Panc1 (cell line): ENCODE measurements at places on chromosomes 11 and 22. TPM values are rescaled to one million over a fixed set of nuclear protein-coding genes. Genes with fewer than 3 reads are reported as not detected.

GRCh38 chr11:85795712-85796487, 15.0 kb downstream of the SYTL2 start:
- no peak for DNase-seq

- DNase-seq = no peak
Measured at GRCh38 chr11:128757235-128757711, 63.4 kb downstream of the FLI1 start.

GRCh38 chr11:66340596-66341501, 4.1 kb downstream of the BRMS1 start:
- no peak for DNase-seq

- DNase-seq = no peak
Measured at GRCh38 chr11:7321473-7322450, 70.1 kb downstream of the SYT9 start.

SUSD2 gene
- 10.6 TPM for total RNA-seq

CASP5 gene
- not detected for total RNA-seq

DNA sequence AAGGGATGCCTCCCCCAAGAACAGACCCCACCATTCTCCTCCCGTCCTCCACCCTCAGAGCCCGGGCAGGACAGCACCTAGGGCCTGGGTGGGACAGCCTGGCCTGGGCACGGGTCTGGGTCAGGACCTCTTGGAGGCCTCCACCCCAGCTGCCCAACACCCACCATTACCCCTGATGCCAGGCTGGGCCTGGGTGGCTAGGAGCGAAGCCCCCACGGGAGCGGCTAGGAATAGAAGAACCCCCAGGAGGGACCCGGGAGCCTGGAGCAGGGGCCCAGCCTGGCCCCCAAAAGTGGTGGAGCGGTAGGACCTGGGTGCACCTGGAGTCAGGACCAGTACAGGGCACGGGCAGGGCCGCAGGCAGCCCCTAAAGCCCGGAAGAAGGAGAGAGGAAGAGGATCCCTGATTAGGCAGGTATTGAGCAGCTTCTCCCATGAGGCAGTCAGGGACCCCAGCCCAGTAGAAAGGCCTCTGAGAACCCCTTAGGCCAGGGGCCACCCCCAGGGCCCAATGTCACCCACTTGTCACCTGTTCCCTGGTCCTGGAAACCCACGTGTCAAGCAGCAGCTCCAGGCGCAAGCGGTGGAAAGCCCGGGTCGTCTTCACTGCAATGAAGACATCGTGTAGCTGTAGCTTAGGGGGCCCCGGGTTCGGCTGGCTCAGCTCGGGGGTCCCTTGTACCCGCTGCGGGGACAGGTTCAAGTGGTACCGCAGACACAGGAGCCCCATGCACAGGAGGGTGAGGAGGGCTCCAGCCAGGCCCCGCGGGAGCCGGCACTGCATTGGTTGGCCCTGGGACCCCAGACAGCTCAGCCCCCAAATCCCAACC, 575 bp downstream of the MFNG start:
- no peak for DNase-seq

DNA sequence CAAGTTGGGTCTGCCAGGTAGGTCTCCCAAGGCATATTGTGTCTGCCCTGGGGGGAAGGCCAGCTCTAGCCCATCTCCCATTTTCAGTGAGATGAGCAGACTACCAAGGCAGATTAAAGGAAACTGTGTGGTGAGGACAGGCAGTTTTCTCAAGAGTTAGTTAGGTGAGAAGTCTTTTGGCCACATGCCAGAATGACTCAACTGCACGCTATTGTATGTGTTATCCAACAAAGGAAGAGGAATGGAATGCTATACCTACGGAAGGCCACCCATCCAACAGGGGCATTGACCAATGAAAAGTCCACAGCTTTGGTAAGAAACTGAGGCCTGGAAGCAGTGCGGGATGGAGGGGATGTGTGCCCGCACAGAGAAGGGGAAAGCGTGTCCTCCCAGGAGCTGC, 941.7 kb downstream of the NTM start:
- DNase-seq = no peak

- DNase-seq = no peak
Measured at GRCh38 chr11:76790251-76790650, 7.1 kb downstream of the TSKU start.

GRCh38 chr22:27153386-27153785, 496.0 kb downstream of the MIAT start:
- no peak for DNase-seq

DNA sequence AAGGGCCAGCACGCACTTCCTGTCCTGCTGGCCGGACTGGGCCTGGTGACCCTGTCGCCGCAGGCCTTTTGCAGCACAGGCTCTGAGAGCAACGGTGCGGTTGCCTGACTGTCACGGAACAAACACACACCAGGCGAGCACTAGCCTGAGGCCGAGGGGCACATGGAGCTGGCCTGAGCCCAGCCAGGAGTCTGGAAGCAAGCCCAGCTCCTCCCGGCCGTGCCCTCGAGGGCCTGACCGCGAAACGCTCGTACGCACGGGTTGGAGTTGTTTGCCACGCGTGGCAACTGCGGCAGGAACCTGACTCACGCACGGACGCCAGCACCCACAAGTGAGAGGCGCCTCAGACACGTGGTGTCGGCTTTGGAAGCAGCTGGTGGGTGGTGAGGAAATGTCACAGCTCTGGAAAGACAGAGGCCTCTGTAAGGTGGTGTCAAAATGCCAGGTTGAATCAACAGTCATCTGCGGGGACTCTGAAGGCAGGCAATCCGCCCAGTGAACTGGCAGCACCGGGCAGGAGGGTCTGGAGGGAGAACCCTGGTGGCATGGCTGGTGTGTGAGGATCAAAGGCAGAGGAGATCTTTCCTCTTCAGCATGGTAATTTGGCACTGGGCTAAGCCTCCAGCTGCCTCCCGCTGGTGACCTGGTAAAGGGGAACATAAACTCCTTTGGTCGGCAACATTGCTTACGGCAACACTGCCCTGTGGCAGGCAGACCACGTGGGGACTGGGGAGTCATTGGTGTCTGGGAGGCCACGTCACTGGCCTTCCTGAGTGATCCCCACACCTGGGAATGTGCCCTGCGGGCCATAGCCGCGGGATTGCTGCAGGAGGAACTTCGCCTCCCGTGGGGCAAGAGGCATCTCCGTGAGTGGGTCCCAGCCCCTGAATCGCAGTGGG, 15.3 kb upstream of the IL17REL start:
- DNase-seq = no peak

DNA sequence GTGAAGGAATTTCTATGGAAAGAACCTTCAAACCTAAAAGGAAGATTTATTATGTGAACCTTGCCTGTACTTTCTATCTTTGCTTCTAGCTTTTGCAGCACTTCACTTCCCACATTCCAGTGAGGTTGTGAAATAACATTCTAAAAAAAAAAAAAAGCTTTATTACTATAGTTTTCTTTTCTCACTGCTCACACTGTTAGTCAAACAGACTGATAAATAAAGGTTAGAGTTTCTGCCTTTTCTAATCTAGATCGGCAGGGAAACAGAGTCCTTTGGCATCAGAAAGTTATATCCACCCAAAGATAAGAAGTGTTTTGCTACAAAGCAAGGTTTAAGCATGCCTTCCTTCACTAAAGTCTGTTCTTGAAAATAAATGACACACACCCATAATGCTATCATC, 2.8 kb downstream of the AAMDC start:
- no peak for DNase-seq

LGR4 gene
- total RNA-seq = 61.8 TPM

DNA sequence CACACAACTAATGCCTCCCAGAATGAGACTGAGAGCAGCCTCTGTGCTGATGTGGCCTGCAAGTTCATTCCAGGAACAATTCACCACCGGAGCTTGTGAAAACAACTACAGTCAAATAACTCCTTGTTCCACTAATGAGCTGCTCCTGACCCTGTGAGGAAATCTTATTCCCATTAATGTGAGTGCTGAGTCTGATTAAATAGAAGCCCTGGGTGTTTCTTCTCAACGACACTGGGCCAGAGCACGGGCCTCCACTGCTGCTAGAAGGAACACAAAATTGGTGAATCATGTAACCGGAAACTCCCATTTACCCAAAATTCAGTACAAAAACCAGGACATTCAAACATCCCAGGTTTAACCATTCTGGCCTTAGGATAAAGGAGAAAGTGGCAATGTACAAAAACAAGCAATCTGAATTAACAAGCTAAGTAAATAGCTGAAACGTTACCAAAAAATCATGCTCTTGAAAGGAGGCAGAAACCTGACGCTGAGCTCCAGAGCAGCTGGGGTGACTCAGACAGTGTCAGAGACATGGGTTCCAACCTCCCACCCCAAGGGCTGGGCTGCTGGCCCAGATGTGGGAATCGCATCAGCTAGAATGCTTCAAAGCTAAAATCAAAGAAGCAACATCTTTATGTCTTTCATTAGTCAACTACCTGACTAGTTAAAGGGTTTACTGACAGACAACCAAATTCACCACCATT, 26.7 kb downstream of the SERGEF start:
- DNase-seq = no peak

- DNase-seq = no peak
Measured at GRCh38 chr22:46096706-46097230, 53.6 kb upstream of the PPARA start.

GRCh38 chr11:74341921-74342320, 30.5 kb upstream of the P4HA3 start:
- no peak for DNase-seq

CHST1 gene
- total RNA-seq = not detected

GRCh38 chr11:16028419-16028818, 327.9 kb downstream of the SOX6 start:
- DNase-seq = no peak

GRCh38 chr11:5137014-5137413, 1.1 kb downstream of the OR52A5 start:
- no peak for DNase-seq

RASSF10 gene
- not detected for total RNA-seq

CAVIN3 gene
- total RNA-seq = 31.1 TPM

CACNA1I gene
- total RNA-seq = 0.23 TPM

GRCh38 chr11:34176751-34177209, 71.4 kb downstream of the NAT10 start:
- no peak for DNase-seq

- no peak for DNase-seq
Measured at GRCh38 chr22:27601195-27601594, 200.4 kb downstream of the MN1 start.

GRCh38 chr22:30267382-30268302, 991 bp upstream of the OSM start:
- no peak for DNase-seq

CCDC81 gene
- total RNA-seq = 0.49 TPM

- DNase-seq = no peak
Measured at GRCh38 chr22:21761086-21761485, 25.5 kb upstream of the YPEL1 start.

GRCh38 chr11:20017320-20017719, 143.0 kb downstream of the DBX1 start:
- no peak for DNase-seq

DNA sequence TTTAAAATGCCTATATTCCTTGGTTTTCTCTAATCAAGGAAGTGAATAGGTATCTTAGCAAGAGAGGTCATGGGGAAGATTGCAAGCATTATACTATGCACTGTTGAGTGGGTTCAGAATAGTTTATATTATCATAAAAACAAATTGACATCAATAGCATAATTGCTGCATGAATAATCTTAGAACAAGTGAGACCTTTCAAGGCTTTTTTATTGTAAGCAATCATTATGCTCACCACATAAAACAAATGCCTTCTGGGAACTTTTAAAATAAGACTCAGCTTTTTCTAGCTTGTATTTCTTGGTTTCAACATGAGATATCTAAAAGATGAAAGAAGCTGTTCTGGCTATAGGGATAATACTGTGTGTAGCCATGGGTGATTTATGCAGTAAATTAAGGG, 135.6 kb upstream of the ZC3H12C start:
- no peak for DNase-seq

DNA sequence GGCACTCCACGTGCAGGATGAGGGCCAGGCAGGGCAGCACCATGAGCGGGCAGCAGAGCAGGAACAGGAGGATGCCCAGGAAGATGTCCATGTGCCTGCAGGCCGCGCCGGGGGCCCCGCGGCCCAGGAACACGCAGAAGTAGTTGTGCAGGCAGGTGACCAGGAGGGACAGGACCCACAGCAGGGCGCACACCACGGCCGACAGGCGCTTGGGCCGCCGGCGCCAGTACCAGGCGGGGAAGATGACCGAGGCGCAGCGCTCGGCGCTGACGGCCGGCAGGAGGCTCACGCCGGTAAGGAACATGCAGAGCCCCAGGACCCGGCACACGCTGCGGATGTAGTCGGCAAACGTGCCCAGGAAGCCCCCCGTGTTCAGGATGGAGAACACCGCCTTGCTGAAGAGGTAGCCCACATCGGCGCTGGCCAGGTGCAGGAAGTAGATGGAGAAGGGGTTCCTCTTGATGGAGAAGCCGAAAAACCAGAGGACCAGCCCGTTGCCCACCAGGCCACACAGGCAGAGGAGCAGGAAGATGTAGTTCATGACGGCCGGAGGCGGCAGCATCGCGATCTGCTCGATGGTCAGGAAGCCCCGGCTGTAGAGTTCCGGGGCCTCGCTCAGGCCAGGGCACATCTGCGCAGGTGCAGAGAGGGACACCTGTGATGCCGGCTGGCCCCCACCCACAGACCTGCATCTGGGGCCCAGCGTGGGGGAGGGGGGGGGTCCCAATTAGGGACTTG, 7.2 kb downstream of the MRGPRF start:
- DNase-seq = no peak

PARVB gene
- 28.1 TPM for total RNA-seq

EMID1 gene
- 1.1 TPM for total RNA-seq

DNA sequence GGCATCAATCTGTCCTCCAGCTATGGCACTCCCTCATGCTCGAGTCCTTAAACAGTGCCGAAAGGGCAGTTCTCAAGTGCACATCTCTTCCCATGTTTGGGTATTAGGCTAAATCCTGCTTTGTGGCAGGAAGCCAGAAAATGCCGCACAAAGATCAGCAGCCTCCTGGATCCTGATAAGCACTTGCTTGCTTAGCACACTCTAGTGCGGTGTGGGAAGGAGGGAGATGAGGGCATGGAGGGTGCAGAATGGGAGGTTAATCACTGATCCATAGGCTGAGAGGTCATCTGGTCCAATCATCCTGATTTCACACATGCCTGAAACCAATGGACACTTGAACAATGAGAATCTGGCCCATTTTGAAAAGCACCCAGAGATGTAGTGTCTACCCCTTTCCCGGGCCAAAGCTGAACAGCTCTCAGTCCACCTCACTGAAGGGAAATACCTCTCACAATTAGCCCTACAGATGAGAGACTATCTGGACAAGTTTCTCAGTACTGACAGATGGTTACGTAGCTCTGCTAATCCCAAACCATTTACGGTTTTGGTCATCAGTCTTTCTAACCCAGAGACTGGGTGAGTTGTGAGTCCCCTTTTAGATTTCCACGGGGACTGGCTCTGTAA, 29.8 kb upstream of the CHRM4 start:
- DNase-seq = no peak

DNA sequence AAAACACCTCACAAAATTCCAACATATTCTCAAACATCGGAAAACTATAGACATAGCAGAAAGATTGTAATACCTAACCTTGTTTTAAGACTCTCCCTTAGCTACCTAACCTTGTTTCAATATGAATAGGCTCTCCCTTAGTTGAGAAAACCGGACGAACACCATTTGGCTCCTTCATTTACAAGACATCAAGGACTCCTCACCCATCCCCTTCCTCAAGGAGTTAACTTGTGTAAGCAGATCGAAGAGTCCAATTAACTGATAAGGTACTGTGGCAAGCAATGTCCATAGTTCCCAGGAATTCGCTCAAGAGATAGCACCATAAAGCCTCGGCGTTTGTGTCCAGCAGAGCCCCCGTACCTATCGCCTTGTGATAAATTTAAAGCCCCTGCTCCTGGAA, 4.6 kb upstream of the ACRV1 start:
- DNase-seq = no peak

- no peak for DNase-seq
Measured at GRCh38 chr11:33884601-33885000, 7.3 kb downstream of the LMO2 start.

HDAC10 gene
- 71.3 TPM for total RNA-seq
